ENCODE measurements at places on chromosomes 6 and 20.

DNA sequence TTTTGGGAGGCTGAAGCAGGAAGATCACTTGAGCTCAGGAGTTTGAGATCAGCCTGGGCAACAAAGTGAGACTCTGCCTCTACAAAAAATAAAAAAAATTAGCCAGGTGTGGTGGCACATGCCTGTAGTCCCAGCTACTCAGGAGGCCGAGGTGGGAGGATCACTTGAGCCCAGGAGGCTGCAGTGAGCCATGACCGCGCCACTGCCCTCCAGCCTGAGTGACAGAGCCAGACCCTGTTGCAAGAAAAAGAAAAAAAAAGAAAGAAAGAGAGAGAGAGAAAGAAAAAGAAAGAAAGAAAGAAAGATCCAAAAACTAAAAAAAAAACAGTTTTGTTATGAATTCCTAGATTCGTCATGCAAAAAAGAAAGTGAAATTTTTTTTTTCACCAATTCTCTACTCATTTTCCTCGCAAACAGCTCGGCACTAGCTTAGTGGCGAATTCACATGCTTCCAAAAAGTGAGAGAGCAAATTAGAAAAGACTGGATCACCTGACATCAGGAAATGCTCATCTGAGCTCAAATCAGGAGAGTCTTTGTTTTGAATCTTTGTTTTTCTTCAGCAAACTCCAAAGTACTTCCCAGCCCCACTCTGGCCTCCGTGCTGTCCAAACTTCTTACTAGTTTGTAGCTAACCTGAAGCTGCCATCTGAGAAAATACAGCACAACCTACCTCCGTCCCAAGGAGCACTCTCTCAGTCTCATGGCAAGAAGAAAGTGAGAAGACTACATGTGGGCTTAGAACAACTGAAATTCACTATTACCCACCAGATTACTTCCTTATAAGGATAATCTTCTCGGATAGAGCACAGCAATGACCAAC, 27.0 kb downstream of the IPCEF1 start:
- H3K27ac ChIP-seq = no peak overlapping the region
- H3K4me1 ChIP-seq = no peaks in the 10 kb centered on the region
- H3K4me3 ChIP-seq = no peak overlapping the region
- DNase-seq = no peak
- H3K27me3 ChIP-seq = no peaks in the 10 kb centered on the region

- no peaks in the 10 kb centered on the region for H3K27me3 ChIP-seq
- no peak for DNase-seq
- H3K36me3 ChIP-seq = no peaks in the 10 kb centered on the region
- H3K27ac ChIP-seq = no peak overlapping the region
- no peak overlapping the region for H3K4me3 ChIP-seq
- H3K4me1 ChIP-seq = no peaks in the 10 kb centered on the region
Observed at GRCh38 chr6:62980093-62980492, 231.2 kb upstream of the FKBP1C start.

GRCh38 chr6:40419946-40420728, 167.0 kb downstream of the LRFN2 start:
- no peak overlapping the region for H3K4me3 ChIP-seq
- H3K27ac ChIP-seq = no peak overlapping the region
- DNase-seq = no peak
- H3K36me3 ChIP-seq = no peaks in the 10 kb centered on the region
- H3K27me3 ChIP-seq = peaks cover 20% of the 10 kb centered on the region

DNA sequence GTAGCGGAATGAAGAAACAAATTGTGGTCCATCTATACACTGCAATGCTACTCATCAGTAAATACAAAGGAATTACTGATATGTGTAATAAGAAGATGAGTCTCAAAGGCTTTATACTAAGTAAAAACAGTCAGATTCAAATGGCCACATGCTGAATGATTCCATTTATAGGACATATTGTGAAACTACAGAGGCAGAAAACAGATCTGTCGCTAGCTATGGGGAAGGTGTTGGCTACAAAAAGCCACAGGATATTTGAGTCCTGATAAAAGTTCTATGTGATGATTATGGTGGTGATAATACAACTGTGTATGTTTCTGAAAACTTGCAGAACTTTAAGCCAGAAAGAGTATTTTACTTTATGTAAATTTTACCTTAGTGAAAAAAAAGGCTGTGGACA, 313.2 kb downstream of the HDGFL1 start:
- no peaks in the 10 kb centered on the region for H3K4me1 ChIP-seq
- no peaks in the 10 kb centered on the region for H3K27me3 ChIP-seq
- H3K36me3 ChIP-seq = no peaks in the 10 kb centered on the region
- no peak overlapping the region for H3K27ac ChIP-seq
- no peak for DNase-seq

GRCh38 chr6:44925100-44925739, 402.9 kb upstream of the RUNX2 start:
- H3K36me3 ChIP-seq = no peaks in the 10 kb centered on the region
- H3K4me1 ChIP-seq = peaks cover 10% of the 10 kb centered on the region
- DNase-seq = no peak
- H3K27me3 ChIP-seq = no peaks in the 10 kb centered on the region
- H3K4me3 ChIP-seq = no peak overlapping the region
- no peak overlapping the region for H3K27ac ChIP-seq

DNA sequence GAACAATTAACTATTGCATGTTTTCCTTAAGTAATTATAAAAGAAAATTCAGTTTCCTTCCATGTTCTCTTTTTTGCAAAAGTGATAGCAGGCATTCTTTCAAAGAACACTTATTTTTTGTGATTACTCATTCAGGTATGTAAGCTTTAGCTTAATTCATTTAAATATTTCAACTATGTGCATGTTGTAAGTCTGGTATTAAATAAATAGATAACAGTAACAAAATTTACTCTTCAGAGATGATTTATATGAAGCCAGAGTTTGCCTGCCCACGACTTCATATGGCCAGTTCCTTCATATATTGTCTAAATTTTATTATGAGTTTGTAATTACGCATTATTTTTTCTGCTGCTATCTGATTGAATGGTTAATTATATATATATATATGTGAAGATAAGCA, 110.9 kb downstream of the ADGRG6 start:
- no peaks in the 10 kb centered on the region for H3K27me3 ChIP-seq
- H3K27ac ChIP-seq = peak overlapping the region; percentile 64
- H3K36me3 ChIP-seq = peaks cover 20% of the 10 kb centered on the region
- no peak overlapping the region for H3K4me3 ChIP-seq
- DNase-seq = no peak
- peaks cover 25% of the 10 kb centered on the region for H3K4me1 ChIP-seq
